GM23248 (cell line): ENCODE measurements at places on chromosomes 1 and 21.

- no peak for DNase-seq
These were observed 975.0 kb upstream of the ADGRL4 start for GRCh38 chr1:79981481-79981880.

GRCh38 chr1:152942161-152942560, 4.8 kb upstream of the SPRR5 start:
- no peak for DNase-seq

GRCh38 chr1:118961156-118961555, 27.0 kb downstream of the TBX15 start:
- peak; percentile 83 for DNase-seq

- peak; percentile 25 for DNase-seq
These were observed 670 bp downstream of the RAB3B start for GRCh38 chr1:51989582-51990477.

DNA sequence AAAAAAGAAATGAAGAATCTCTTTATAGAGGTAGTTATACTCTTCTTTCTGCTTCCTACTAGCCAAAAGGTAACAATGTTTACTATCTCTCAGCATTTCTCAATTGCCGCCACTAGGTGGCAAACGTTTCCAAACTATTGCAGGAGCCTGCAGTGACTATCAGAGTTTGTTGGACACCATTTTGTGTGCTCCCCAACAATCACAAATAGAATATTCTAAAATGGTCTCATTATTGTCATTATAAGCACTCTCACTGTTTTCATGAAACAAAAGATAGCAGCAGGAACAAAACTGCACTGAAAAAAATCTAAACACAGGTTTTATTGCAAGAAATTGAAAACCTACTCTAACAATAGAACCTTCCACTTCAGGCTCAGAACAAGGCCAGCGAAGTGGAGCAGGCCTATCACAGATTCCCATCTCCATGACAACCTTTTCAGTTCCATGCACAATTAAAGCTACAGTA, 83.9 kb upstream of the PLPPR4 start:
- DNase-seq, result peak; percentile 80

- DNase-seq, result peak; percentile 87
These were observed 12.2 kb downstream of the ZNF697 start for GRCh38 chr1:119635811-119636390.

DNA sequence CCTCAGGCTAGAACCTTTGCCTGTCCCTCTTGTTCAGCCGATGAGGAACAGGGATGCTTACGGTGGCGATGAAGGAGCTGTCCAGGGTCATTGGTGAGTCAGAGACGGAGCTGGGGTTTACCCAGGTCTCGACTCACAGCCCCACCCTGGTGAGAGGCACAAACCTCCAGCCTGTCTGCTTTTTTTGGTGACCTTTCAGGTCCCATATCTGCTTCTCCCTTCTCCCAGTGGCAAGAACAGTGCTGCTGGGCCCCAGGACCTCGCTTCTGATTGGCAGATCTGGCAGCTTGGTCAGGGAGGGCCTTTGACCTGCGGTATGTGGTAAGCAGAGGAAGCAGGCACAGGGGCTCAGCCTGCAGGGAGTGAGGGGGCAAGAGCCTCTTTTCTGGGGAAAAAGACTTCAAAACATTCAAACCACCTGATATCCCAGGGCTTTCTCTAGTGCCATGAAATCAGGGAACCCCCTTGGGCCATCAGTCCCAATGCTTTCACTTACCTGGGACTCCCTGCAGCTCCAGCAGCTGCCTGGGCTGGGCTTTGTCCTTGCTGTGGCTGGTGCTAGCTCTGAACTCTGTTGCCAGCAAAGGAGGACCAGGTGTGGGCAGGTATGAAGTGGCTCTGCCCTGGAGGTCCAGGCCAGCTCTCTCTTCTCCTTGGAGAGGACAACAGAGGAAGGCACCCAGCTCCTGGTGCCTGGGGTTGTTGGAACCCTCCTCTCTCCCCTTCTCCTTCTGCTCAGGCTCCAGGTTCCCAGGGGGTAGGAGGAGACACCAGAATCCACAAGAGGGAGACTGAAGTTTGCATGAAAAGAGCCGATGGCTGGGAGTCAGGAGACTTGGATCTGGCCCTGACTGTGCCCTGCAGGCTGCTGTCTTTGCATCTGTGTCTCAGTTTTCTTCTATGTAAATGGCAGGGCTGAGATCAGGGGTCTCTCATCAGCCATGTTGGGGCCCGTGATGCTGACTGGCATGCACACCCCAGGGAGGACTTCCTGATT, 41.4 kb downstream of the TRIM62 start:
- peak; percentile 51 for DNase-seq

DNA sequence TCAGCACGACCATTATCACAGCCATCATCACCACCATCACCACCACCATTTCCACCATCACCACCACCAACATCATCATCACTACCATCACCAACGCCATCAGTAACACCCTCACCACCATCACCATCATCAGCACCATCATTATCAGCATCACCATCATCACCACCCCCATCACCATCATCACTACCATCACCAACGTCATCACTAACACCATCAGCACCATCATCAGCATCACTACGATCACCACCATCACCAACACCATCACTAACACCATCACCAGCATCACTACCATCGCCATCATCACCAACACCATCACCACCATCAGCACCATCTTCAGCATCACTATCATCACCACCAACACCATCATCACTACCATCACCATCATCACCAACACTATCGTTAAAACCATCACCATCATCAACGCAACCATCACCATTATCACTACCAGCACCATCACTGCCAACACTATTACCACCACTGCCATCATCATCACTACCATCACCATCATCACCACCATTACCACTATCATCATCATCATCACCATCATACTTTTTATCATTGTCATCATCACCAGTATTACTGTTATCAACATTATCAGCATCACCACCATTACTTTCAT, 1.3 kb downstream of the TAS1R2 start:
- DNase-seq, result no peak

DNA sequence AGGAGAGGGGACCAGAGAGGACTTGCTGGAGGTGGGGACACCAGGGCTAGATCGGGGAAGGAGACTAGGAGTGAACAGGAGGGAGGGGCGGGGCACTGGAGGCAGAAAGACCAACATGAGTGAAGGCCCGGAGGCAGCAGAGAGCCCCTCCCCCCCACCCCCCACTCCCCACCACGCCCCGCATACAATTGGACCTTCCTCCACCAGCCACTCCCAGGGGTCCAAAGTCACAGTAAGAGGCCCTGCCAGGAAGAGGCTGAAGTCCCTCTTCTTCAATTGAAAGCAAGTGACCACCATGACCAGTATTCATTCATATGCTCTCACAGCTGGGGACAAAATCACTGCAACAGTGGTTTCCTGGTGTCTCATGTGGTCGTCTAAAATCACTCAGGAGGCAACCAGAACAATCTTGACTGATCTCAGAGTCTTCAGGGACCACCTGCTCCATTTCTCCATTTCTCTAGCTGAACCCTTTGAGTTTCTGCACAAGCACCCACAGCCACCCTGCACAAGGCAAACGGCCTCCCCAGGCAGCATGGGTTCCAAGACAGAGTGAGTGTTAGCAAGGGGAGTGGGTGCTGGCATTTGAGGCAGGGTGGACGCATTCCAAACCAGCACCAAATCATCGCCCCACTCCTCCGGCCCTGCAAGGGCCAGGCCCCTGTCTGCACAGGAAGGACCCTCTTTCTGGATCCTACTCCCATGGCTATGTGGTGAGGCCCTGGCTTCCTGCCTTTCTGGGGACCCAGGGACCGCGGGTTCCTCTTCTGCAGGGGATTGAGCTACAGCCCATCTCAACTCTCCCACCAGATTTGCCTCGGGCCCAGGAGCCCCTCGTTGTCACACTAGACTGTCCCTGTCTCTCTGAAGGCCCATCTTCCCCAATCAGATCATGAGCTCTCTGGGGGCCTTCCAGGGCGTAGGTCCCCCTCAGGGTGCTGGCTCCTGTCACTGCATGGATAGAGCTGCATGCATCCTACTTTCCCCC, 17.0 kb downstream of the LAPTM5 start:
- DNase-seq, result no peak

GRCh38 chr1:3625151-3625907, 514 bp downstream of the TPRG1L start:
- DNase-seq, result peak; percentile 70

- DNase-seq, result no peak
These were observed 68.8 kb upstream of the DNAH14 start for GRCh38 chr1:224860488-224861338.

DNA sequence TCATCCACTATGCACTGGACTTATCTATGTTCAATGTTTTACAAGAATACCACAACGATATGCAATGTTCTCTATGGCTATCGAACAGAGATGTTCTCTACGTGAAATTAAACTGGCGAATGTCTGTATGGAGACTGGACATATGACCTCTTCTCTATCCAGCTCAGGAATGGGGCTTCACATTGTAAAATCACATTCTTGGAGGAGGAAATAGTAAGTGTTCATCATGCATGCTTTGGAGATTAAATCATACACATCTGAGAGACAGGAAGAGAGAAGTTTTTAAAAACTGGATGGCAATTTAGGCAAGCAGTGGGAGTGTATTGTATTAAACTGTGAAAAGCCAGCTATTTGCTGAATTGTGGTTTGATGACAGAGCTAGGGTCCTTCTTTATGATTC, 47.9 kb upstream of the RGL1 start:
- DNase-seq, result peak; percentile 84

DNA sequence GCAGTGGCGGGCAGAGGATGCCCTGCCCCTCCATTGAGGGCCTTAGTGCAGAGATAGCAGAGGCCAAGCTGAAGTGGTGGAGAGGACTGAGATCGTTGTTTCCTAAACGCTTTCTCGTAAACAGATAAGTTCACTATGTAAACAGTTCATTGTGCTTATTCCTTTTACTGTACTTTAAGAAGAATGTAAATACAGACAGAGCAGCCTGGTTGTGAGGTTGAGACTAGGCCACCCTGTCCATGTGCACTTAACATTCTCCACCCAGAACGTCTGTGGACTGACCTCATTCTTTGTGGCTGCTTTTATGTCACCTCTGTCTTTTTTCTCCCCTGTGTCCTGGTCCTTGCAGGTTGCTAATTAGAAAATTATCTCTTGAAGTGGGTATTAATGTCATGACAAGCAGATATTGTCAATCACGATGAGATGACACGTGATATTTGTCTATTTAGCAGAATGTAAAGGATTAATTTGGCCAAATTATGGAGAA, 8.5 kb downstream of the CENPS start:
- no peak for DNase-seq

DNA sequence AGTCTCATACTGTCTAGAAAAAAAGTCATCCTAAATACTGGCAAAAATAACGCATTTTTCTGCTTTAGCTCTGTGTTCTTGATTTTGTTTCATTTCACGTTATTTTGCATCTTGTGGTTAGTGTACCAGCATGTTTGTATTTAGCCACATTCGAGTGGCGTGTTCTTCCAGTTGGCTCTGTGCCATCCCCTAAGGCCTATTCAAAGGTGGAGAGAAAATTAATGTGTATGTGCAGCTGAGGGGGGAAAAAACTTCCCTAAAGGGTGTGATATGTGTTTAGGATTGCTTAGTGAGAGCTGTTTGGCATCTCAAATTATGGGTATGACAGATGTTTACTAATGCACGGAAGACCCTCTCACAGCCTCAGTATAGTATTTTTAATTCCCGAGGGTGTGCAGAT, 12.1 kb downstream of the DNAJC16 start:
- DNase-seq, result no peak

GRCh38 chr1:109806733-109807400, 43.1 kb upstream of the EPS8L3 start:
- no peak for DNase-seq

GRCh38 chr21:19268686-19269085, 865.1 kb upstream of the TMPRSS15 start:
- DNase-seq, result no peak

DNA sequence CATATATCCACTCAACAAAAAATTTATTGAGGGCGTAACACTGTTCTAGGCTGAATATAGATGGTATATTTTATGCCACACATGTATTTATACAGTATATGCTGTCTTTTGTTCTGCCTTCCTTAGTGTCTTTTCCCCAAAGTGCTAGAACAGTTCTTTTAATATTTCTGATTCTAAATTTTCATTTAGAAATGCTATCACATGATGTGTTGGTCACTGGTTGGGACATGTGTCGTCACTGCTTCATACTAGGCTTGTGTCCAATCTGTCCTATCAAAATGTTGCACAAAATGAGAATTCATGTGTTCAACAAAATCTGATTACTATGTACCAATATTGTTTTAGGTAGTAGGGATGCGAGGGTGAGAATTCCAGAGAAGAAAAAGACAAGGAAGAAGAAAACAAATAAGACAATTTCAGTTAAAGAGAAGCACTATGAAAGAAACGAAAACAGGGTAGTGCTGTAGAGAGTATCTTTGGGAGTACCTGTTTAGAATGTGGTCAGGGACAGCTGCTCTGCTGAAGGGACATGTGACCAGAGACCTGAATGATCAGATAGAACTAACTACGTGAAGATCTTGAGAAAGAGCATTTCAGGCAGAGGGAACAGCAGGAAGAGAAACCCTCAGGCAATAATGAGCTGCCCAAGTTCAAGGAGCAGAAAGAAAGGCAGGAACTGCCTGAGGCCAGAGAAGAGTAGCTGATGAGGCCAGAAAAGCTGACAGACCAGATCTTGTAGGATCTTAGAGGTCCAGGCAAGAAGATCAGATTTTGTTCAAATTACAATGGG, 1.3 kb downstream of the KMO start:
- DNase-seq, result no peak

GRCh38 chr1:27001570-27002360, 8.3 kb downstream of the TRNP1 start:
- DNase-seq, result peak; percentile 69

DNA sequence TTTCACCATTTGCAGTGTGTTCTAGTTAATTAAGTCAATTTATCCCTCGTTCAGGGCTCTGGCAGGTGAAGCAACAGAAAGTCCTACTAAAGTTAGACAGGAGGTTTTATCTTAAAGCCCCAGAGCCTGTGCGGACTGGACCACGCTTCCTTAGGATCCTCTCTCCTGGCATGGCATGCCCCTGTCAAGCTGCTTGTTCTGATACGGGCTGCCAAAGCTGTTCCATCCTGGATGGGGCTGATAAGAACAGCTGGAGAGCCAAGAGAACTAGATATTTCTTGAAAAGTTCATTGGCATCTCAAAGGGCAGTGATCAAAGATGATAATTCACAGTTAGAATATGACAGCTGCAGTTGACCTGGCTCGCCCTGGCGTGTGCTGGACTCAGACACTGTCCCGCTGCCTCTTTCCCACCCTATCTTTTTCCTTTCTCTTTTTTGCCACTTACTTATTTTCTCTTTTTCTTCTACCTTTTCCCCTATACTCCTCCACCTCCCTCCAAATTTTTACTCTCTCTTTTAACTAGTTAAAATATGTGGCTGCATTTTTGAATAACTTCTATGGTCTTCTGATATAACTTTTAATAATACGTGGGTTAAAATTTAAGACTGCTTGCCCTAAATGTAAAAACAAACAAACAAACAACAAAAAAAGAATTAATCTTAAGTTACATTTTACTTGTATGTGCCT, 96.7 kb downstream of the ABCA4 start:
- DNase-seq, result no peak

DNA sequence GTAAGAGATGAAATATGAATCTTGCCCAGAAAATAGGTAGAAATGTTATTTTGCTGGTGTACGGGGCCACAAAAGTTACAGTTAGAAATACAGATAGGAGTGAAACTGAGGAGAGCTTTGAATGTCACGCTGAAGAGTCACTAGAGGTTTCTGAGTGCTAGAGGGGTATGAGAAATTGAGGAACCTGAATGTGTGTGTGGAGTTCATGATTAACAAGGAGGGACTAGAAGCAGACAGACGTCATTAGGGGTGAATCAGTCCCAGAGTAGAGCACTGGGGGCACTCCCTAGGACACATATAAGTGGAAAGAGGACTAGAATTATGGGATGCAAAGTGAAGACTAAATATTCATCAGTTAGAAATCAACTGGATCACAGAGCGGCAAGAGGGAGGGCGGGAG, 188.9 kb upstream of the MAP1LC3C start:
- DNase-seq, result no peak

GRCh38 chr21:38380481-38381137, 117.7 kb downstream of the ERG start:
- peak; percentile 55 for DNase-seq
